ENCODE measurements at places on chromosomes 16 and 17.
A peak's percentile ranks its signal among the peaks of the same experiment; 100 is the strongest.

DNA sequence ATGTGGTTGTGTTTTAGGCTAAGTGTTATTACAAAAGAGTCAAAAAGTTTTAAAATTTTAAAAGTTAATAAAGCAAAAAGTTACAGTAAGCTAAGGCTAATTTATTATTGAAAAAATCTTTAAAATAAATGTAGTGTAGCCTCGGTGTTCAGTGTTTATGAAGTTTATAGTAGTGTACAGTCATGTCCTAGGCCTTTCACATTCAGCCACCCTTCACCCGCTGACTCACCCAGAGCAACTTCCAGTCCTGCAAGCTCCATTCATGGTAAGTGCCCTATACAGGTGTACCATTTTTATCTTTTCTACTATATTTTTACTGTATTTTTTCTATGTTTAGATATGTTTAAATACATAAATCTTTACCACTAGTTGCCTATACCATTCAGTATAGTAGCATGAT lies 98.5 kb upstream of the RPRML start:
- DNase-seq = no peak

- DNase-seq = peak; percentile 61
Measured at GRCh38 chr17:39667945-39668924, at the start of gene PNMT. Gene PNMT, plus strand, starts transcription at chr17:39668453. Its CDS starts 23 bp downstream, at chr17:39668476.

GRCh38 chr16:83609178-83609577 lies 198.6 kb upstream of the HSBP1 start:
- no peak for DNase-seq

DNA sequence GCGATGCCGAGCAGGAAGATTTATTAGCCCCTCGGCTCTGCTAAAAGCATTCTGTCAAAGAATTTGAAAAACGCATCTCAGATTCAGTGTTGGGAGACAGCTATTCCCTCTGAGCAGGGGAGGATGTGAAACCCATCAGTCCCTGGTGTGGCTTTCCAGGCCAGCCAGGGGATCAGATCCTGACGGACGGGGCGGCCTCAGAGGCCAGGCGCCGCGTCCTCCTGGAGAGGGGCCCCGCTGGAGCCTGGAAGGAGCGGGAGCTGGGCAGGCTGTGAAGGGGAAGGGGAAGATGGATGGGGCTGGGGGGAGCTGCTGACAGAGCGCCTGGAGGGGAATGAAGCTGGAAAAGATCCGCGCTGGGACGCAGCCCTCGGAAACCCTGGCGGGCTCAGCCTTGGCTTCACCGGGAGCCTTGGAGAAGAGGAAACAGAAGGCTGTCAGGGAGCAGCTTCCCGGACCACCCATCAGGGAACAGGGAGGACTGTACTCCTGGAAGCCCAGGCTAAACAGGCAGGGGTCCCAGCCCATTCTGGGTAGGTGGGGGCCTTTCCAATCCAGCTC lies 358.0 kb downstream of the C16orf95 start:
- DNase-seq = no peak

- no peak for DNase-seq
Measured at GRCh38 chr17:19759568-19760549, 11.8 kb upstream of the ALDH3A1 start.

DNA sequence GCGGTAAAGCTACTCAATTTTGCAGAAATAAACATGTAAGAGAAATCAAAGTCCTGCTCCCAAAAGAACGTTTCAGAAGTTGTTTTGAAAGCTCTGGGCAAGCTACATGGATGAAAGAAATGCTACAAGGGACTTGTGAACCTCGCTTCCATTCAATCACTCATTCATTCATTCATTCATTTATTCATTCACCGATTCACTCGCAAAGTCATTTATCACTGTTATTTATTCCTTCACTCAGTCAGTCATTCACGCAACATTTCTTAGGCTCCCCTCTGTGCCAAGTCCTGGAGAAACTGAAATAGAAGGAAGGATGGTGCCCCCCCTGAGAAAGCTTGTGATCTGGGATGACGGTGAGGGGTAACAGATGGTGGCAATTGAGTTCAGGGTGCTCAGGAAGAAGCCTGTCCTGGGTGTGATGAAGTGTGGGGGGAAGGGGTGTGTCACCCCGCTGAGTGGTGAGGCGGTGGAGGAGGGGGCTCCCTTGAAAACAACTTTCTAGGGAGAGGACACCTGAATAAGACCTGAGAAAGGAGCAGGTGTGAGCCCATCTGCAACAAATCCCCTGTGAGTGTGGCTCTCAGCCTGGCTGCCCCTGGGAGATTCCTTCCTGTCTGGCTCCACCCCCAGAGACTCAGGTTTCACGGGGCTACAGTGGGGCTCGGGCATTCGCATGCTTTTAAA lies 36.3 kb upstream of the PRSS54 start:
- peak; percentile 21 for DNase-seq

DNA sequence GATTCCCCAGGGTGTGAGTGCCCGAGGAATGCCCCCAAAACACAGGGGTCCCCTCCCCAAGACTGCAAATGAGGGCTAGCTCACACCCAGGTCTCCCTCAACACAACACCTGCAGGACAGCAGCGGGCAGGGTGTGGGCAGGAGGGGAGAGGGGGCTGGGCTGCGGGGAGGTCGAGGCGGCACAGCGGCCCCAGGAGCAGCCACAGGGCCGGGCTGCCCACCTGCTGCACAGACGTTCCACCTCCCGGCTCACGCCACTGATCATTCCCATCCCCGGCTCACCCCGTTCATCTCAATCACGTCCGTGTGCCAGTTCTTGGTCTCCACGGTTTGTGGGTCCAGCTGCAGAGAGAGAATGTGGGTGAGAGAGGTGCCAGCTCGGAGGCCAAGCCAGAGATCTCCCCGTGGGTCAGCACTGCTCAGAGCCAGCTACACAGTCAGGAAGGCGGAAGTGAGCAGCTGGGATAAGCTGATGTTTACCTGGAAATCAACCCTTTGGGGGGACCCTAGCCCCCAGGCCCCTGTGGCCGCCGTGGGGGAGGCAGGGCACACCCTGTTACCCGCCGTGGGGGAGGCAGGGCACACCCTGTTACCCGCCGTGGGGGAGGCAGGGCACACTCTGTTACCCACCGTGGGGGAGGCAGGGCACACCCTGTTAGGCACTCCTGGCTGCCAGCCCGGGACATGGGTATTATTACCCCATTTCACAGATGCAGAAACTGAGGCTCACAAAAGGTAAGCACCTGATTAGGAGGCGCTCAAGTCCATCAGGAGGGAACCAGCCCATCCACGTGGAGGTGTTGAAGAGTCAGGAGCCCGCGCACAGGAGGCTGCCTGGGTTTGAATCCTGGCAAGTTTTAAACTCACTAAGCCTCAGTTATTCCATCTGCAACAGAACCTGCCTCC lies 16.1 kb downstream of the TIMM22 start:
- no peak for DNase-seq

GRCh38 chr17:57107498-57108101 lies 22.6 kb downstream of the AKAP1 start:
- DNase-seq = peak; percentile 97

- DNase-seq = no peak
Measured at GRCh38 chr16:60302676-60303075, 1568.6 kb upstream of the GOT2 start.

- no peak for DNase-seq
Measured at GRCh38 chr16:84585886-84586285, 32.0 kb downstream of the COTL1 start.

GRCh38 chr17:34377078-34377823 lies 14.2 kb upstream of the CCL1 start:
- no peak for DNase-seq

DNA sequence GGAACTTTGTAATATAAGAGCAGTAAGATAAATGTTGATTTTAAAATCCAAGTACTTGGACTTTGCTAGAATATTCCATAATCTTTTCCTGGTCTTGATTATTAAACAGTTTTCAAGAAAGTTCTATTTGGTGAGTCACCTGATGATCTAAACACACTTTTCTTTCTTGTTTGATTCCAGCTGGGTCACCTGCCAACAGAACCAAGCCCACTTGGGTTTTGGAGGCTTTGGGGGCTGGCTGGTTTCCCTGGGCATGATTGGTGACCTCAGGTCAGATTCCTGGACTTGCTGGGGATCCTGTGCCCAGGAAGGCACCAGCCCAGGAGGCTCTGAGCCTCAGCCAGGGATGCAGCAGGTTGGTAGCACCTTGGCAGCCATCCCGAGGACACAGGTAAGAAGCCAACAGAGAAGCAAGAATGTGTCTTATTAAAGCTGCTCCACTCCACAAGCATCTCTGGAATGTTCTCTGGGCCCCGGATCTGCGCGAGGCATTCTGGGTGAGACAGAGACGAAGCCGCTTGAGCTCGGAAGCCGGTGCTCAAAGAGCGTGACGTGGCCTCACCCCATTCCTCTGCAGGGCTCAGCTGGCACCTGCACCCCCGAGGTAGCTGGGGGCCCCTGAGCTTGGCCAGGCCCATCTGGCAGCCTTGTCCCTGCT lies 3.1 kb upstream of the TEX19 start:
- peak; percentile 71 for DNase-seq

DNA sequence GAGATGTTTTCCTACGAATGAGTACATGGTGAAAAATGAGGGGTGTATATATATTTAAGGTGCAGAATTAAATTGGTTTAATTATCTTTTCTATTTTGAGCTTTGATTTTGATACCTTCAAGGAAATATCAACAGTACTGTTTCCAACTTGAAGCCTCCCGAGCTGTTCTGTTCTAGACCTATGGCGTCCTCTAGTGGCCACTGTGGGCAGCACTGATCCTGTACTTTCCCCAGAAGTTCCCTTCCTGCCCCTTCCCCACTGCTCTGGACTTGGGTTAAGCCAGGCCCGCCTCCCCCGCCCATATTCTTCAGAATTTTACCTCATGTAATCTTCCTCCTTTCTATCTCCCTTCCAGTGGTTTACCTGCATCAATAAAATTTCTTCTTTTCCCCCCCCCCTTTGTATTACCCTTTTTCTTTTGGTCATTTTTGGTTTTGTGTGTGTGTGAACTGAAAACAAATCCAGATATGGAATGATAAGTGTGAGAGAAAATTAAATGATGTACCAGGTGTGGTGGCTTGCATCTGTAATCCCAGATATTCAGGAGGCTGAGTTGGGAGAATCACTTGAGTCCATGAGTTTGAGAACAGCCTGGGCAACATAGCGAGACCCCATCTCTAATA lies 1643.5 kb downstream of the TP53TG3F start:
- no peak for DNase-seq

DNA sequence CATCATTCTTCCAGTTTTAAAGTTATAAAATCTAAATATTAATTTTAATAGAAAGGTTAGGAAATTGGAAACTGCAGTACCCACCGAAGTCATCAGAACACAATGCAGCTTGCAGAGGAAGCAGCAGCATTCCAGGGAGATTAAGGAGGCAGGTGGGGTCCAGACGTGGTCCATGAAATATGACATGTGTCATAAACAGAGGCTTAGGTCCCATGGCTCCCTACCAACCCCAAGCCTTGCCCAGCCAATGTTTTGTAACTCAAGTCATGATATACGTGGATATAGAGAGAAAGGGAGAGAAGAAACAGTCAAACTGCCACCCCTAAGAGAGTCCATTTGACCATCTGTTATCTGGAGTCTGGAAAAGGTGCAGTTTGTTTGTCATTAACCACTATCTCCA lies 670.0 kb downstream of the TOX3 start:
- DNase-seq = no peak

- no peak for DNase-seq
Measured at GRCh38 chr16:2895813-2896212, 12.8 kb downstream of the FLYWCH2 start.

DNA sequence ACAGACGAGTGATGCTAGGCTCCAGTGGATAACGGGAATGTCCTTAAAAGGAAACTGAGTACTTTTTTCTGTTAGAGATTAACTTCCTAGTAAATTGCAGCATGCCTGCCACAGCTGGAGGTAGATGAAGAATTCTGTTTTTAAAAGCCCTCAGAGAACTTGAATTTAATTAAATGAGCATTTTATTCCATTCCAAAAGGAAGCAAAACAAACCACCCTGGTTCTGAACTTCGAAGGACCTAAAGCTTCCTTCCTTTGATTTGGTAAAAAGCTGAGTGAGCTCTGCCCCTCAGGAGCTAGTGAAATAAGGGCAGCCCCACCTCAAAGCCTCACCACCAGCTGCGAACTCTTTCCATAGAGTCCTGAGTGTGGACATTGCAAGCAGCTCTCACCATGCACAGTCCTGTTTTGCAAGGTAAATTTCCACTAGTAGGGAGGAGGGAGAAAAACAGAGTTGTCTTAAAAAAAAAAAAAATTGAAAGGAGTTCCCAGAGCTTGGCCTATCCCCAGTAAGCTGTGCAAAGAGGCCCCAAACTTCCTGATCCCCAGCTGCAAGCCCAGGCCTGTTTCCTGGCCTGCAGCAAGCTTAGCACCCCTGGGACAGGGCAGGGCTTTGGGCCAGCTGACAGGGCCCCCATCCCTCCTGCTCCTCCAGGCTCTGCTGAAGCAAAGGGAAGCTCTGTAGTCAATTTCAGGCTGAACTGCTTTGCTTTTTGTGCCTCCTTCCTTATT lies 11.2 kb downstream of the CHD9NB start:
- DNase-seq = no peak

DNA sequence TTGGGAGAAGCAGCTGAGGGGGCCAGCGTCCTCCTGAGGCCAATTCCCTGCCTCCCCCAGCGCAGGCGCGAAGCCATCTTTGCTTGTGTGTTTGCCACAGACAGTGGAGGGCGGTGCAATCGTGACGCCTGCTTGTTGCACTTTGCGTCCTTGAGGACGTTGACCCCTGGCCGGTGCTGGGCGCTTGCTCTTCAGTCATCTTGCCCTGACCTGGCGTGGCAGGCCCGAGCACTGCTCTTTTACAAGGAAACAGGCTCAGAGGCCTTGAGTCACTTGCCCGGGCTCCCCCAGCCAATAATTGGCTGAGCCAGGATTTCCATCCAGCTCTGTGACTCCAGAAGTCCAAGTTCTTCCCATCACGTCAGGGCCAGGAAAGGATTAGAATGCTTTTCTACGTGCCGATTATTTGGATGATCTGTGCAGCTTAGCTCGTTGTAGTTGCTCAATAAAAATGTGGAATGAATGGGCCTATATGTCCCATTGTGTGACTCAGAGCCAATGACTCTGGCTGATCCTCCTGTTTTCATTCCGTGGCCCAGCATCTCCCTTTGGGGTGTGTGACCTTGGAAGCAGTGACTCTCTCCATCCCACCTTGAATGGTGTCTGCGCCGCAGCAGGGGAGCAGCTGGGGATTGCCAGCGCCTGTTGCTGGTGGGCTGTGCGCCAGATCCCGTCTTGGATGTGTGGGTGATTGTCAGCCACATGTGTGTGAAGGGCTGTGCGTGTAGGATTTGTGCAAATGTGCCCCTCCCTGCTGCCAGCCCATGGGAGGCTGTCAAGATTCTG lies 214.1 kb downstream of the SEC14L1 start:
- DNase-seq = no peak

DNA sequence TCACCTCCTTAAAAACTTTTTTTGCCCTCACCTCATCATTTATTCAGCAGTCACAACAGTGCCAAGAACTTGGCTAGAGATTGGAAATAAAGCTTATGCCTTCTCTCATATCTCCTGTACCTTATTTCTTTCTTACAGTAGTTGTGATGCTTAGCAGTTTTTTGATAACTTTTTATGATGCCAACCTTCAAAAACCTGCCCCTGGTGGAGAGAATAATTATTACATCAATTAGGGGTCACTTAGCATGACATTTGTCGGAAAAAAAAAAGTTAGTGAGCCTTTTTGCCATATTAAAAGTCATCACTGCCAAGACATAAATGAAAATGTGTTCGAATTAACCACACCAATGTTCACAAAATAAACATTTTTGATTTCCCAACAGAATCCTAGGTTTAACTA lies 296.6 kb downstream of the WWOX start:
- no peak for DNase-seq

- DNase-seq = no peak
Measured at GRCh38 chr17:27993161-27993695, 49.2 kb upstream of the NLK start.

All from SW480 (cell line).